Stimulated activated CD8-positive, alpha-beta memory T cell treated with anti-CD3 and anti-CD28 coated beads, Interleukin-2, amount 100 ng/mL, for 1 hour (primary cell): ENCODE measurements at places on chromosomes 3 and 15.

DNA sequence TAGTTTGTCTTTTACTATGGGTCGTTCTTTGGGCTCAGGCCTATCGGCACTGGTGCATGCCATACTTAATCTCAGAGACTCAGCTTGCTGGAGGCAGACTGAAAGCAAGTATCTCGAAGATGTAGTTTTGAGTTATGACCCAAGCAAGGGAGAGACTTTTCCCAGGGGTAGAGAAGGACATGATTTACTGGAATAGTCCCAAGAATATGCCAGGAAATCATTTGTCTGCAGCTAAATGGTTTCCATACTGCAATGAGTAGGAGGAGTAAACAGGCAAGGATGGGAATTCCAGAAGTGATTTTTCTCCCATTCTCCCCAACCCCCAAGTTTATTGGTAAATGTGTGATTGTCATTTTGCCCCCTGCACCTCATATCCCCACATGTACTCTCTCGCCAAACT is 35.4 kb upstream of the LACTB start:
- no peak for DNase-seq

DNA sequence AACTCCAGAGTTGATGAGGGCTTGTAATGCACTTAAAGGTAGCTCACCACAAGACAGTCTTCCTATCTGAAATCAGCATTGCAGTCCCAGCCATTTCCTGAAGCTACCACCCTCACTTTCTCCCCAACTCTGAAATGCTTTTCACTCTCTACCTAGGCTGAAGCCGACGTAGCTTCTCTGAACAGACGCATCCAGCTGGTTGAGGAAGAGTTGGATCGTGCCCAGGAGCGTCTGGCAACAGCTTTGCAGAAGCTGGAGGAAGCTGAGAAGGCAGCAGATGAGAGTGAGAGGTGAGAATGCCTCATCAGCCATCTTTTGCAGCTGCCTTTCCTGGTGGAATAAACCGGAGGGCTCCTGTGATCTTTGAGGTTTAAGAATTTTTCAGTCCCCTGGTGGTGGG is 14.3 kb downstream of the TPM1 start:
- DNase-seq, result no peak

DNA sequence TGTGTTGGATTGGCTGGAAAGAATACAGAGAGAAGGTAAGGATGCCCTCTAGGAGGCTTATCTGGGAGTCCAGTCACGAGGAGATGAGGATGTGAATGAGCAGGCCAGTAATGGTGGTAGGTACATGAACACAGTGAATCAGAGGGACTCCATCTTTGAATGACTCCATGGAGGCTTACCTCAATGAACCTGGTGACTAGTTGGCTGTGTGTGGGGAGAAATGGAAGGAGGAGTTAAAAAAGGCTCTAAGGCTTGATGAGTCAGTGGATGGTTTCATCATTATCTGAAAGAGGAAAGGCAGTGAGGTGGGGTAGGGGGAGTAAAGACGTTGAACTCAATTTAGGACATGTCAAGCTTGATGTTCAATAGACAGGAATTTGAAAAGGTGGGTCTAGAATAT is 61.1 kb downstream of the KCNAB1 start:
- DNase-seq, result no peak

- no peak for DNase-seq
Observed at GRCh38 chr3:143963946-143964345, 7.7 kb upstream of the DIPK2A start.

DNA sequence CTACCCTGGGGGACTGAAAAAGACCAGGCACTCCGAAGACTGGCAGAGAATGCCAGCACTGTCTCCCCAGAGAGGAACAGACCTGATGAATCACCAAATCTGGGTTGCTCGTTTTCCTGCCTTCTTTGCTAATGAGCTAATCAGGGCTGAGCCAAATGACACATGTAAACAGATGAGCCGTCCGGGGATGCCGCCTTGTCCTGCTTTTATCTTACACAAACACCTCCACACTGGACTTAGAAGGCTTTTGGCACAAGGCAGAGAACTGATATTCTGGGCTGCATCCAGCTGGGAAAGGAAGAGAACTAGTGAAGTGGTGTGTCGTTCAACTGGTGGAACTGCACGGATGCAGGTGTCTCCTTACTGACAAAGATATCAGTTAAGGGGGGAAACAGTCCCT is 88.1 kb downstream of the MECOM start:
- no peak for DNase-seq

DNA sequence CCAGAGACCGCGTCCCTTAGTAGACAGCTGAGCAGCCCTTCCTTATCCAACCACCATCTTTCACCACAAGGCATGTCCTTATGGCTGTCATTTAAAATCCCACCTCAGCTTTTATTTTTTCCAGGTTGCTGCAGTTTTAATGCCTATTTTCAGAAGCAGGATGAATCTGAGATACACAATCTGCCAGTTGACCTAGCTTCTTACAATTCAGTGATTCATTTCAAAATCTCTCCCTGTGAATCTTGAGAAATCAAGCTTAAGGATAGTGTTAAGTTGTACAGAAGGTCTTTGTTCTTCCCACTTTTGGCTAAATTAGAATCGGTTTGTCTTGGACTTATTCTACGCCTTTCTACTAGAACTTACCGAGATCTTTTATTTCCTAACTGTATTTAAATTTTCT is 522.3 kb upstream of the CFAP20DC start:
- no peak for DNase-seq

GRCh38 chr3:87733671-87734367 is 325.0 kb downstream of the CGGBP1 start:
- no peak for DNase-seq

GRCh38 chr15:78045189-78045588 is 32.3 kb downstream of the TBC1D2B start:
- DNase-seq, result no peak

DNA sequence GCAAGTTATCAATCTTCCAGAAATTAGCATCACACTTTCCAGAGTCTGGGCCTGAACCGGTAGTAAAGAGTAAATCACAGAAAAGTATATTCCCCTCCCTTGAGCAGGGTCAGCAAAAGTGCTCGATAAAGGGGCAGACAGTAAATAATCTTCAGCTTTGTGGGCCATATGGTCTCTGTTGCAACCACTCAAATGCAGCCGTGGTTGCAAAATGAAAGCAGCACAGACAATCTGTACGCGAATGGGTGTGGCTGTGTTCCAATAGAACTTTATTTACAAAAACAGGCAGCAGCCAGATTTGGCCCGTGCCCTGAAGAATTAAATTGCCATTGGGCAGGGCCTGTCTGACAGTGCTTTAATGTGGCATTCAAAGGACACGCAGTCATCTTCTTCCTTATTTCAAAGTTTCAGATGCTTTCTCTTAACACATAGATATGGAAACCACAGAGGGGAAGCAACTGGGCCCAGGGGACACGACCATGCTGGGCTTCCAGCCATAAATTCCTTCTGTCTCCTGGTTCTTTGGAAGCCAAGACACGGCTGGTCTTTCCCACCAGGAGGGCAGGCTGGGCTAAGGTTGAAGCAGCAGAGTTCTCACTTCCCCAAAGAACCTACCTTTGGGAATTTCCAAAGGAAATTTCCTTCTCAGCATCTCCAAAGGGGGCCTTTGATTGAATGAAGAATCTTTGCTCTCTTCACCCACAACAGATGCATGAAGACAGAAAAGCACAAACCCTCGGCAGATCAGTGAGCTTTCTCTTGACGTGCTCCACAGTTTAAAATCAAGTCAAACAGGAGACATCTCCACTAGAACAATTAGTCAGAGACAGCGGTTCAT is 489.8 kb upstream of the PROK2 start:
- DNase-seq, result no peak

DNA sequence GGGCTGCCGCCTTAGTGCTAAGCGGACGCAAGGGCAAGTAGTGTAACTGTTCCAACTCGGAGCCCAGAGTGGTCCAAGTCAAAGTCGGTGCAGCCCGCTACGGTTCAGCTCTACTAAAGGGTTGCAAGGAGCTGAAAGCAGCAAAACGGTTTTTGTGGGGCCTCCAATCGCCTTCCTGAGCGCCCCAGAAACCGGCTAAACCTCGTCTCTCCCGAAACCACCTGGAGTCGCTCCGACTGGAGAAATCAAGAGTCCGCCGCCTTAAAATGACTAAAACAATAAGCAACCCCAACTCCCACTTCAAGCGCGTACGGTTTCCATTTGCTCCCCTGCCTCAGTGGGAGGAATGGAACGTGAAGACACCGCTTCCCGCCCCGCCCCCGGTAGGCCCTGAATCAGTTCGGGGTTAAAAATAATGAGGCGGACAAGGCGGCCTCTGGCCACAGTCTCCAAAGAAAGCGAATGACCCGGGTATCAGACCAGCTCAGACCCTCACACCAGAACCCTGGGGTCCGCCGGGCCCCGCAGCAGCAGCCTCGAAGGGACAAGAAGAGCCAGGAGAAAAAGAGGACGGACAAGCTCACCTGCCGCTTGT is 401 bp downstream of the SEC11A start:
- no peak for DNase-seq

GRCh38 chr3:17935222-17935621 is 192.8 kb upstream of the TBC1D5 start:
- DNase-seq, result no peak

DNA sequence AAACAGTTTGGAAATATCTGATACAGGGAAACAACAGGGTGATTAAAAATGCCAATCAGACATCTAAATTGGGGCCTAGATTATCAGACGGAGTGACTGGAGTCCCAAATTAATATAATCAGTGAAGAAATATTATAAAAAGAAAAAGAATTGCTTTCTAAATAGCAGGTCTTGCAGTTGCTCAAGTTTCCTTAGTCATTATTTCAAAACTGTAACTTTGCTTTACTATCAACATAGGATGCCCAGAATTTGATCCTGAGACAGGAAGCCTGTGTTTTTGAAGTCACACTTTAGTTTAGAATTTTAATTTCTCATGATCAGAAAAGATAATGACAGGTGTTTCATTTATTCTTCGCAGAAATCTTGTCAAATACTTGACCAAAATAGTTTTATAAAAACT is 105.9 kb downstream of the IL1RAP start:
- no peak for DNase-seq

DNA sequence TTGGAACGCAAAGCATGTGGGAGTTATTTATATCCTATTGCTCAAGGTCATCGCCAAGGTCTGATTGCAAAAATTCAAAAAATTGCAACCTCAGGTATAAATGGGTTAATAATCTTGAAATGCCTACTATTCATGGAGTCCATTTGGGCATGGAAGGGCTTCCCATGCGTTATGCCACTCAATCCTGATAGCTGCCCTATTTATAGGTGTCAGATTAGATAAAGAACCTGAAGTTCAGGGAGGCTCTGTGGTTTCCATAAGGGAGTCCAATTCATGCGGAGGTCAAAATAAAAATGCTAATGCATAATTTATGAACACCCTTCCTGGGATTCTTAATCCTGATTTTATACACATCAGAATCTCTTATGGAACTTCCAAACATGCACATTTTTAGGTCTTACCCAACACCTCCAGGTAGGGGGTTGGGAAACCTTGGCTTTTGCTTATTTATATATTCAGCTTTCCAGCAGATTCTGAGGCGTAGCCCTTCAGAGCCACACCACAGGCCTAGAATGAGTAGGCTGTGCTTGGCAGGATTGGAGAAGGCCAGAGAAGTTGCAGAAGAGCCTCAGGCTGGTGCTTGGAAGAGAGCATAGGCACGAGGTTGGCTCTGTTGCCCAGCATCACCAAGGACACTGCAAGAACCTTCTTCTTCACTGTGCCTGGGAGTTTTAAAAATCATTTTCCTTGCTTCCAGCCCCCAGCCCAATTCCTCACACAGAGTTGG is 324.4 kb upstream of the CFAP20DC start:
- no peak for DNase-seq

DNA sequence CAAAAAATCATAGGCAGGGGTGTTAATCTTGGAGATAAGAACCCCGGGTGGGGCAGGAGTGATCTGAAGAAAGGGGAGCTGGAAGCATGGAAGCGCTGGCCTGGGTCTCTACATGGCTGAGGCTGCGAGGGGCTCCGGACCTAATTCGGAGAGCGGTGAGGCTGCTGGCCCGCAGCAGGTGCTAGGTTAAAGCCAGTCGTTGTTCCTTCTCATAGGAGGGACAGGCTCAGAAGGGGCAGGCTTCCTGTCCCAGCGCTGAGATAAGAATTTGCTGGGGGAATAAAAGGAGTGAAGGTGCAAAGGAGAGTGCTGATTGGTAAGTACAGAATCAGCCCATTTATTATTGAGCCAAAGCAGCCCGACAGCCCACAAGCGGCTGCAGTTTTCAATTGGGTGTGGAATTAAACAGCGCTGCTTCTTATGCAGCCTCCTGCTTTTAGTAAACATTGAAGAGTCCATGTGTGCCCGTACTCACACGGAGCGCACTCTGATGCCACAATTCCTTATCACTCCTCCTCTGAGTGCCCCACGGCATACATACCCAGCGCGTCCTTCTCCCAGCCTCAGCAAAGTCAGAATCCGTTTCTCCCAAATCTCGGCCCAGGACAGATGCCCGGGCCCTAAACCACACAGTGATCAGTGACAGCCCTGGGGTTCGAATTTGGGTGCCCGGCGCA is 17.1 kb downstream of the CHST13 start:
- DNase-seq, result no peak

DNA sequence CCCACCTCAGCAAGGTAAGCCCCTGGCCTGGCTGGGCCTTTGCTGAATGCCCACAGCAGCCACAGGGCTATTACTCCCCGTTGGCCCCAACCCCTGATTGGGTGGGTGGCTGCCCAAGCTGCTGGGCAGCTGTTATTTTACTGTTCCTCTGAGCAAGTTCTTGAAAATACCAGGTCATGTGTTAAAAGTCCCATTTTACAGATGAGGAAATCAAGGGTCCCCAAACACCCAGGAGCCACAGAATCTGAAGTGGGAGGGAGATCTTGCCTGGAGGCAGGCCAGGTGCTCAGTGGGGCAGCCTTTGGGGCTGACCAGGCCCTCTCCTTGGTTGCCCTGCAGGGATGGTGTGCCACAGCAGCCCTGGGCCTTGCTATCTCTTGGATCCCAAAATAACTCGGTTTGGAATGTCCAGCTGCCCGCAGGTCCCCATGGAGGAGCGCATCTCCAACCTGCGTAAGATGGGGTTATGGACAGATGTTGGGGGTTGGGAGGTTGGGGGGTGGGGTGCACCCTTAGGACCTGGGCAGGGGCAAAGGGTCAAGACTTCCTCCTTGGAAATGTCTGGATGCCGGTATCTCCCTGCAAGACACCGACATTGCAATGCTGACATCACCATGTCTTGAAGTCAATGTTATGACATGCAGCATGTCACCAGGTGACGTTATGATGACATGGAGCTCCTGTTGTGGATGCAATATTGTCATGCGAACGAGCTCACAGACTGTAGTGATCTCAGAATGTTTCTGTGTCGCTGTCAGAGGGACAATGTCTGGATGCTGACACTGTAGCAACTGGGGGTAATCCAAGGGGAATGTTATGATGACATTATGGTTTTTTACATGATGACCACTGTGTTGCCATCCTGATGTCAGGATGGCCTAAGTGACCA is 13.3 kb upstream of the CSPG4 start:
- DNase-seq, result no peak

DNA sequence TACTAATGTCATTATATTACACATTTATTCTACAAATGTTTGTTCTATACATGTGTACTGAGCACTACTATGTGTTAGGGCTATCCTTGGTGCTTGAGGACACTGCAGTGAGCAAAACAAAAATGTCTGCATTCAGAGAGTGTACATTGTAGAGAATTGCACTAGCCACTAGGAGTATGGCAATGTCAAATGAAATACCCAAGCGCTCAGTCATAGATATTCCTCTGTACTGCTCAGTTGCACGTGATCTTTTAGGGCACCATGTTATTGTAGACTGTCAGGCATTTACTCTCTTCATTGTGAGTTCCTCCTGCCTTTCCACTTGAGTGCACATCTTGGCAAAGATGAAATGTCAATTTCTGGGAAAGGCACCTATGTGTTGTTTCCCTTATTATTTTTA is 36.8 kb downstream of the FNDC3B start:
- DNase-seq, result no peak
